ENCODE measurements at places on chromosomes 2 and 18. TPM values are rescaled to one million over a fixed set of nuclear protein-coding genes. Genes with fewer than 3 reads are reported as not detected.

ELOA2 gene
- not detected for total RNA-seq

TFCP2L1 gene
- not detected for total RNA-seq

RNF125 gene
- total RNA-seq: 34.1 TPM

HJURP gene
- total RNA-seq: 92.0 TPM

AUP1 gene
- 109 TPM for total RNA-seq

CD8B2 gene
- 0.08 TPM for total RNA-seq

DYNAP gene
- total RNA-seq: not detected

C2orf49 gene
- 23.7 TPM for total RNA-seq
